ENCODE measurements at places on chromosomes 2 and 18.
A peak's percentile ranks its signal among the peaks of the same experiment; 100 is the strongest.

- no peak for DNase-seq
Observed at GRCh38 chr18:49137093-49137492, 186.3 kb upstream of the SMAD7 start.

DNA sequence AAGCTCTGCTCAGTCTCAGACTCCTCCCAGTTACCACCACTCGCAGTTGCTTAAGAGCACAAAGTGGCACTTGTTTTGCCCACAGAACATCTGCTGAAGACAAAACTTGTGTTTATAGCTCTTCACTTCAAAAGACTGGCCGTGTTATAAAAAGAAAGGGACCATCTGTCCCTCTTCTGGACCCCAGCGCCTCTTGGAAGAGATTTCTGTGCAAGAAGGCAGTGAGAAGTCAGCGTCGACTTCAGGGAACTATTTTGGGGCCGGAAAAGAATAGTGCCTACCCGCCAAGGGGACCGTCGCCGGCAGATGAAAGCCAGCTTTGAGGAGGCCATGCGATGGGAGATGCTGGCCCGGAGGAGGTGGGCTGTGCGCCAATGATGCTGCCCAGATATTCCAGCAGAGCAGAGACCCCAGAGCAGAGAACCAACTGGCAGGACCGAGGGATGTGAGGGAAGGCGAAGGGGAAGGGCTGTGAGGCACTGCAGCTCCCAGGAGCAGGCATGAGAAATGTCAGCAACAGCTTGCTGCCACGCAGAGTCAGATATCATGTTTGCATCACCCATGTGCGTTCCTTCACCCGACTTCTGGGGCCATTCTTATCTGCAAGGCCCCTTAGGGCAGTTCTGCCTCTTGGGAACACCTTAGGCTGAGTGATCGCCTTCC is 270.9 kb downstream of the ATAD2B start:
- no peak for DNase-seq

DNA sequence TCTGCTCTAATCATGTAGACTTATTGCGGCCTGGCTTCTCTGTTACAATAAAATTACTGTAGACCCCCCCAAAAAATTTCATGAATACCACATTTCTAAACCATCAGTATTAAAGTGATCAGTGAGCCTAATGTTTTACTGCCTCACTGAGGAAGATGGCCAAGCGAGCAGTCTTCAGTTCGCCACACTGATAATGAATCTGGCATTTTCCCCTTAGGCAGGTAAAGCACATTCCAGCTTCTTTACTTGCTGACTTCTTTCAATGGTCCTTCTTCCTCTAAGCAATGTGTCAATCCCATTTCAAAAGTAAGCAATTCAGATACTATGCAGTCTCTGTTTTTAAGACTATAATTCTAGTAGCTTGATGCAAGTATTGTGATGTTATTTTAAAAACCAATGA is 137.6 kb downstream of the LAMA1 start:
- DNase-seq: no peak

DNA sequence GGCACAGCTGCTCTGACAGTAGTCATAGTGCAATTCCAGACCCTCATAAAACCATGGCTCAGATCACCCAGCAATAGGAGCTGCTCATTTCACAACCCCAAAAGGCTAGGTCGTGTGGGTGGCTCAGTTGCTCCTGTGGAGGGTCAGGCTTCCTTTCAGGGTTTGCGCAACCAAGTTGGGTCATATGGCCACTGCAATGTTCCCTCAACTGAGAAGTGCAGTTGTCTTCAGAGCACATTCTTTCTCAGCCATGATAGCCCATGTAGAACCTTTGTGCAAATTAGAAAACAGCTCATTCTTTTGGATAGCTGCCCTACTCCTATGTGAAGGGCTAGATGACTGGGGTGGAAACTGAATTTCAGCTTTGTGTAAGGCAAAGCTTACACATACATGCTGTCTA is 3.2 kb downstream of the SERPINB13 start:
- DNase-seq: peak; percentile 12

DNA sequence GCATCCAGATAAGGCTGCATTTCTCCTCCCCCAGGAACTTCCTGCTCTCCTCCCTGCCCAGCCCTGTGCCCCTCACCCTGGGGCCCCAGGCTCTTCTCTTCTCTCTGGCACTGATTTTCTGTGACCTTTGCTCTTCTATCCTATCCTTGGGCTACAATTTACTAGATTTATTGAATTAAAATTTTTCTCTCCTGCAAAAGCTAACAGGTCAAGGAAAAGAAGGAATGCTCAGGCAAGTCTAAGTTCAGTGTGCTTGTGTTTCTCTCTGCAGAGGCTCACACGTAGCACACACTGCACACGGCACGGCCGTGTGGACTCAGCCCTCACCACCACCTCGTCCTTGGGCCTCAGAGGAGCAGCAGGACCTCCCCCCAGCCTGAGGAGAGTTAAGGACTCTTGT is 94.2 kb upstream of the SNTG2 start:
- no peak for DNase-seq

GRCh38 chr2:222232372-222232771 is 66.4 kb downstream of the PAX3 start:
- no peak for DNase-seq

DNA sequence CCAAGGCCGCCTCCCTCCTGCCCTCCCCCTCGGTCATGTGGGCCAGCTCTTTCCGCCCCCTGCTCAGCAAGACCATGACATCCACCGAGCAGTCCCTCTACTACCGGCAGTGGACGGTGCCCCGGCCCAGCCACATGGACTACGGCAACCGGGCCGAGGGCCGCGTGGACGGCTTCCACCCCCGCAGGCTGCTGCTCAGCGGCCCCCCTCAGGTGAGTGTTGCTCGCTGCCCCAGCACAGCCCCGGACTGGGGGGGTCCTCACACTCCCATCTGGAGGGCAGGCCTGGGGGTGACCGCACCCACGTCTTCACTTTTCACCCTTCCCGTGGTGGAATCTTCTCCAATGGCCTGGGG is 51.3 kb downstream of the NTSR2 start:
- no peak for DNase-seq

DNA sequence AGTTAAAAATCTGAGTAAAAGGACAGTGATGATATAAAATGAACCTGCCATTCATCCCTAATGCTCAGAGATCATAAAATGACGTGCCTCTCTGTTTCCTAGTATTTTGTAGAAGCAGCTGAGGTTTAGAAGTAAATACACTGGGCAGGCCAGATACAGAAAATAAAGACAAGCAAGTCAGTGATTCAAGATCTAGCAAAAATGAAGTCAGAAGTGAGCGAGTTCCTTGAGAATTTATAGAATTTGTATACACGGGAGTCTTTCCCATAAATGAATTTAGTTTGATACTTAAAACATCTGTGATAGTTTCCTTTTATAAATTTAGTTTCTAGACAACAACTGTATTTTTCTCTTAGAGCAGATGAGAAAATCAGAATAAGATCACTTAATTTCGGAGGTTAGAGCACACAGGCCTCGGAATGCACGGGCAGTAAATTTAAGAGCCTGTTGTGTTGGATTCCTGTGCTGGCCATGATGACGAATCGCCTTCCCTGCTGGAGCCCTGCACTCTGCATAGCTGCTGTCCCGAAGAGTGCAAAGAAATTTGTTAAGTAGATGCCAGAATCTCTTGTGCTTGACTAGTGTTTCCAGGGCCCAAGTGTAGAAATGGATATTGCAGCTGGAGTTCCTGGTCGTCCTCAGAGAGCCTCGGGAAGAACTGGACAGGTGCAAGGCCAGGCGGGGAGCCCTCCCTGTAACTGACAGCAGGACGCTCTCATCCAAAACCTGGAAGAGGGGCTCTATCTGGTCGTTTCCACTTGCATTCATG is 83.7 kb upstream of the RBM44 start:
- DNase-seq: peak; percentile 73

DNA sequence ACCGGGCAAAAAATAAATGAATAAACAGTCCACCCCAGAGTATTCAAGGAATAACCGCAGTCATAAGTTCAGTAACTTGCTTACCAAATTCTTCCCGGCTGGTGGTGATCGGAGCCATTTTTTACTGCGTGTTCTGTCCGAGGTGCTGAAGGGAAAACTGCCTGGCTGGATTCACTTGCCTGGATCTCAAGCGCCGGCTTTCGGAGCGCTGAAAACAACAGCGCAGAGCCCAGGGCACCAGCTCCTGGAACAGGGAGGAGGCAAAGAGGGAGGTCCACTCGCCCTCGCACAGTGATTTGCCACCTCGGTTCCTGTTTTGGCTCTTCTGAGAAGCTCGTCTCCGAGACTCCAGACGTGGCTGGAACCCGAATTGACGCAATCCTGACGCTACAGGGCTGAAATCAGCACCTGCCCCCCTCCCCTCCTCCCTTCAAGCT is at the start of gene SYT4:
TSS of gene SYT4 (minus strand) at position 327 of the 437 bp plus-strand sequence. CDS start at position 118, 209 bp downstream.
- DNase-seq: peak; percentile 53

DNA sequence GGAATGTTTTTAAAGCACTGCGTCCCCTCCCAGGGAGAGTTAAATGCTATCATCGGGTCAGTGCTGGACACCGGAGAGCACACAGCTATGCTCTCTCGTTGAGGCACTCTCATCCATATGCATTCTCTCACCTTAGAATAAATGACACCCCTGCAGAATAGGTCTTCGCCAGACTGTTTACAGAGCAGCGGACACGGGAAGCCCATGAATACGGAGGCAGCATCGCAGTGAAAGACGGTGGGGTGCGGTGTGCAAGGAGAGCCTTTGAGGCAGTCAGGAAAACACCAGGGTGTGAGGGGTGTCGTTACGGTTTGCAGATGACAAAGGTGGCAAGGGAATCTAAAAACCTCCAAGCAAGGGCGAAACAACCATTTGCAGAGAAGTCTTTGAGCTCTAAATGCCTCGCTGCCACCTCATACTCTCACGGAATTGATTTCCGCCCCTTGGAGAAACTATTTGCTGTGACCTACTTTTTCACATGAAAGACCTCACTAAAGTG is 169.2 kb upstream of the FHL2 start:
- DNase-seq: no peak

- no peak for DNase-seq
Observed at GRCh38 chr2:21396252-21396651, 272.5 kb downstream of the TDRD15 start.

DNA sequence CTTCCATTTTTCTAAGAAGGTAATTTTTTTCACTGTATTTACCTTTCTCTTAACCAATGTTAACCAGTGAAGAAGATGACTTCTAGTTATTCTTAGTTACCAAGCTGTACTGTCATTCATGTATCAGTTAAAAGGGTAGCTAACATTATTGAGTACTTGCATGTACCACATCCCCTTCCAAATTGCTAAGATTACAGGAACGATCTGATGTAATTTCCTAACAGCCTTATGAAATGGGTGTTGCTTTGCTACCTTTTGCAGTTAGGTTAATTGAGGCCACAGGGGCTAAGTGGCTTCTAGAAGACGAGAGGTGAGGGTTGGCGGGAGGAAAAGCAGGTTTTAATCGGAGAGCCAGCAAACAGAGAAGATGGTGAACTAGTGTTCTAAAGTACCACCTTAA is 1.8 kb upstream of the SULT6B1 start:
- no peak for DNase-seq

DNA sequence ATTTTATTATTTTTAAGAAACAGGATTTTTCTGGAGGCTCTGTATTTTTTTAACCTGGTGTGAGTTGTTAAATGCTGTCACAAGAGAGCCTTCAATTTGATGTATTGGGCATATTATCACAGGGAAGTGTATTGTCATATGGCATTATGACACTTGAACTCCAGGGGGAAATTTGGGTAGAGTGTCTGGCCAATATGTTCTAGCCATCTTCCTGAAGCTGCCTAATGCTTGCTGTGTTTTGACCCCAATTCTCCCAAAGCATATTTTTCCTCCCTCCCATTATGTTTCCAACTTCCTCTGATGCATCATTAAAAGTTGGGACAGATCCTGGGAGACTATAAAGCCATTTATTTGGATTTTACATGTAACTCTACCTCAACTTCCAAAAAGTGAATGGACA is 214.1 kb upstream of the SESTD1 start:
- DNase-seq: no peak

DNA sequence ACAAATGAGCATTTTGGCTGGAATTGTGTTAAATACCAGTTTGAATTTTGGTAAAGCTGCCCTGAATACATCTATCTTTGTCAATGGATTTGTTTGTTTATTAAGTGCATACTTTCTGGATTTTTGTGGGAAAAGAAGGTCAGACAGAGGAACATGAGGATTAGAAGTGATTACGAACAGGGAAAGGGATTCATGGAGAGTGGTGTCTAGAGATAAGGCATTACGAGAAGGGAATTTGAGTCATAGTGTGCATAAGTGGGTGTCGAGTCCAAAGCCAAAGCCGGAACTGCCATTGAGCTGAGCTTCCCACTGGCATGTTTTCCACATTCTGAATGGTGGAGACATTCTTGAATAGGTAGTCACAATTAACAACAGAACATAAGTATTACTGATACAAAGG is 68.9 kb upstream of the EFEMP1 start:
- peak; percentile 100 for DNase-seq

GRCh38 chr2:1874950-1875349 is 130.6 kb upstream of the PXDN start:
- DNase-seq: no peak

DNA sequence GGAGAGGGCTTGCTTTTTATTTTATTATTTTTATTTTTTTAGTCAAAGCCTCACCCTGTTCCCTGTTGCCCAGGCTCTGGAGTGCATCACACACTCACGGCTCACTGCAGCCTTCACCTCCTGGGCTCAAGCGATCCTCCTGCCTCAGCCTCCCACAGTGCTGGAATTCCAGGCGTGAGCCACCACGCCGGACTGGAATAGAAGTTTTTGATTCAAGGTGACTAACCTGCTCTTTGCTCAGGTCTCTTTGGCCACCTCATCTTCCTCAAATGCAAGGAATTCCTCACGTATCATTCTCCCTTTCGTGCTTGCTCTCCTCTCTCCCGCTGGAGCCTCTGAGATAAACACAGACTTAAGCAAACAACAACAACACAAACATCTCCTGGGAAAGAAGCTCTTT is 636.8 kb downstream of the ADCYAP1 start:
- no peak for DNase-seq

GRCh38 chr18:3186678-3187658 is 32.8 kb downstream of the MYOM1 start:
- DNase-seq: peak; percentile 28

- DNase-seq: no peak
Observed at GRCh38 chr18:10145546-10145945, 231.7 kb downstream of the VAPA start.

- no peak for DNase-seq
Observed at GRCh38 chr2:15858466-15858865, 81.9 kb upstream of the MYCN start.

DNA sequence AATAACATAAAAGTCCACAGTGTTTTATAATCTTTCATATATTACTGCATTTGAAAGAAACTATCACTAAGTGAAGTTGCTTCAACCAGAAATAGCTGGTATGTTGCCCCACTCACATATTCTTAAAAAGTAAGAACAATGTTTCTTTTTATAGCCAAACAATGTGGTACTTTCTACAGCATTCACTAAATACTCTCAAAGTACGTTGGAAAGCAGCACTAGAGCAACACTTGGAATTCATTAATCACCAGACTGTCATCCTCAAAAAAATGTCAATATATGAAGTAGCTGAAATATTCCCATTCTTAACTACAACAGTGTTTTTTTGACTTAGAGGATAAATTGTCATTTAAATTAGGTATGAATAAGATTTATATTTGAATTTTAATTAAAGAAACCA is 32.8 kb downstream of the COBLL1 start:
- DNase-seq: peak; percentile 77

DNA sequence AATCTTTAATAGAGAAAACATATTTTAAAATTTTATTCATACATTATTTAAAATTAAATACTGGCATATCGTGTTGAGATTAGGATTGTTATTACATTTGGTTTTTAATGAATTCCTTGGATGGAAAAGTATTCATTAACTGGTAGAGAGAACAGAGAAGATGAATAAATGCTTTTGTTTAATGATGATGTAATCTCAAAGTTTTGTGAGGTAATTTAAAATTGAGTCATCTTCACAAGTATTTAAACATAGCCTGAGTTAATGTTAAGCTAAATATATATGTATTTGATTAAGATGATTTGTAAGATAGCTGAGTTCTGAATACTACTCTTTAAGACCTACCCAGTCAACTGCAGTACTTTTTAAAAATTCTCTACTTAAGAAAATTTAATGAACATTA is 713.4 kb upstream of the VRK2 start:
- no peak for DNase-seq
